ENCODE measurements at places on chromosomes 11 and 22.
A peak's percentile ranks its signal among the peaks of the same experiment; 100 is the strongest.

GRCh38 chr11:22432291-22433093, 94.3 kb downstream of the SLC17A6 start:
- no peak for DNase-seq

GRCh38 chr11:61609000-61609979, 28.4 kb upstream of the SYT7 start:
- DNase-seq = peak; percentile 73

- no peak for DNase-seq
These were observed 681.3 kb downstream of the NTM start for GRCh38 chr11:132051704-132052103.

DNA sequence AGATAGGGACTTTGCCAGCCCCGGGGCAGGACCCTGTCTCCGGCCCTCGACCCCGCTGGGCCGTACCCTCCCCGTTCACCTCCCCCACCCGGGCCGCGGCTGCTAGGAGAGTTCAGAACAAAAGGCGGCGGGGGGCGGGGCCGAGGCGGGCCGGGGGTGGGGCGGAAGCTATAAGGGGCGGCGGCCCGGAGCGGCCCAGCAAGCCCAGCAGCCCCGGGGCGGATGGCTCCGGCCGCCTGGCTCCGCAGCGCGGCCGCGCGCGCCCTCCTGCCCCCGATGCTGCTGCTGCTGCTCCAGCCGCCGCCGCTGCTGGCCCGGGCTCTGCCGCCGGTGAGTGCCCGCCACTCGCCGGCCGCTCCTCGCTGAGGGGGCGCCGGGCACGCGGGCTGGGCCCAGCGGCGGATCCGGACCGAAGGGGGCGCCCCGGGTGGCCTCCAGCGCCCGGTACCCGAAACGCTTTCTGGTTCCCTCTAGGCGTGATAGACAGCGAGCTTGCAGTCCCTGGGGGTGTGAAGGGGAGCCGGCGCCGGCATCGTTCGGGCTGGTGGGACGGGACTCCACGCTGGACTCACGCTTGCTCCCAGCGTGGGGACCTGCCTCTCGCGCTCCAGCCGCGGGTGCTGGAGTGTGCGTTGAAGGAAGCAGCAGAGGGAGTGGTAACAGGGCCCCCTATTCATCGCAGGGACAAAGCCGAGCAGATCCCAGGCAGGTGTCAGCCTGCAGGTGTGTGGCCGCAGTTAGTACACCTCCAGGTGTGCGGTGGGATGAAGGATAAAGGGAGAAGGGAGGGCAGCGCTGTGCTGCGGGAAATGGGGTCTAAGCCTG, at the start of gene MMP11:
Gene MMP11, plus strand, starts transcription at position 201 of the 825 bp plus-strand sequence. Its CDS starts 22 bp downstream, at position 223.
- DNase-seq = no peak

DNA sequence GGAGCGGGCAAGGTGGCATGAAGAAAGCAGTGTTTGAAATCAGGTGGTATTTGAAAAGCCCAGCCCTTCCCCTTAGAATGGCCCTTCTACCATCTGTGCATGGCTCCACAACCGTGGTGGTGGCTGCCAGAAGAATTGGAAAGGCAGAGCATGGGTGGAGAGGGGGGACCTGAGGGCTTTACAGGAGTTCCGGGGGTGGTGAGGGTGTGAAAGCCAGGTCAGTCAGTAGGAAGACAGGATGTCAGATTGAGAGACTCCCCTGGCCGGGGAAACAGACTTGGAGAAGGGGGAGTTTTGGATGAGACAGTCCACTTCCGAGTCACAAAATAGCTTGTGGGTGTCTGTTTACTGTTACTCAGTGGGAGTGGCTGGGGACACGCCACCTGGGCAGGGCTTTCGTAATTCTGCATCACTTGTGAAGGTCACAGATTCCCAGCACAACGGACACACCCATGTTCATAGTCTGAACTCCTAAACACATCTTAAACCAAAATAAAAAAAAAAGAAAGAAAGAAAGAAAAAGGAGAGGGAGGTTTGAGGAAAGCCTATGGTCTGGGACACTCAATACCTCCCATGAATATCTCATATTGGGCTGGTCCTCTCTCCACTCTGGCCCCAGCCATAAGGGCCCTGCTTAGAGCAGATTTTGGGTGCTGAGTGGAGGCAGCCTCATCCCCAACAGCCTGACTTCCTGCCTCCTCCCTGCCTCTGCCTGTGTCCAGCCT, 24.4 kb upstream of the SMIM35 start:
- no peak for DNase-seq

DNA sequence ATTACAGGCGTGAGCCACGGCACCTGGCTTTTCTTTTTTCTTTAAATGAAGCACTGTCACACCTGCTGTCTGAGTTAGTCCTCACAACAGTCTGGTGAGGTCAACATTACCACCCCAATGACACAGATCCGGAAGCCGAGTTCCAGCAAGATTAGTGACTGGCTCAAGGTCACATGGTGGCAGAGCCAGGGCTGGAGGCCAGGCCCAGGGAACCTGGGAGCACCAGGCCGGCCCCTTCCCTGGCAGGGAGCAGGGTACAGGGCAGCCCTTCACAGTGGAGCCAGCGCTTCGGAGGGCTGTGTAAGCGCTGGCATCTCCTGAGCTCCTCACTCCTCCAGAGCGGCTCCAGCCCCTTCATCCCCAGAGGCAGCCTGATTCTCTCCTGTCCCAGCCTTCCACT, 118.7 kb downstream of the ST3GAL4 start:
- DNase-seq = no peak

- DNase-seq = no peak
These were observed 63.2 kb downstream of the PARVA start for GRCh38 chr11:12440565-12440964.

DNA sequence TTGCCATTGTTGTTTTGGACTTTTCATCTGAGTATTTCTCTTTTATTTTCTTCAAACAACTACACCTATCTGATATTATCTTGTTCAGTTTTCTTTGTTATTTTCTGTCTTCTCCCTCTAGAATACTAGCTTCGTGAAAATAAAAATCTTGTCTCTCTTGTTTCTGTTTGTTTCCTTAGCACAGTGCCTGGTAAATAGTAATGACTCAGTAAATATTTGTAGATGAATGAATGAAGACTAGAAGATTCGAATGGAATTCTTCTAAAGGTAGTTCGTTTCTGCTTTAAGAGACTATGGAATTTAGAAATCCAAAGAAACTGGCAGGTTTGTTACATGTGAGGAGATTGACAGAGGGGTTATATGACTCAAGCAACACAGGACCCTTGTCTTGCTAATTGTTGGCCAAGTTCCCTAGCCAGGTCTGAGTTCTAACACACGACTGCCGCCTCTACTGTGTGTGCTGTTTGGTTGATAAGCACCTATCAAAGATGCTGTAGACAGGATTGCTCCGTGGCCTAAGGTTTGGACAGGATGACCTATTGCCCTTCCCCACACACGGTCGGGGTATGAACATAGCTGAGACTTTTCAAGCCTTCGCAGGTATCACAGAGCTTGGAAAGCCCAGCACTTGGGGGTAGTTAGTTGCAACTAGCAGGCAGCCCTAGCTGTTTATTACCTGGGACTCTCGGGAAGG, 831 bp upstream of the TMEM135 start:
- DNase-seq = no peak

DNA sequence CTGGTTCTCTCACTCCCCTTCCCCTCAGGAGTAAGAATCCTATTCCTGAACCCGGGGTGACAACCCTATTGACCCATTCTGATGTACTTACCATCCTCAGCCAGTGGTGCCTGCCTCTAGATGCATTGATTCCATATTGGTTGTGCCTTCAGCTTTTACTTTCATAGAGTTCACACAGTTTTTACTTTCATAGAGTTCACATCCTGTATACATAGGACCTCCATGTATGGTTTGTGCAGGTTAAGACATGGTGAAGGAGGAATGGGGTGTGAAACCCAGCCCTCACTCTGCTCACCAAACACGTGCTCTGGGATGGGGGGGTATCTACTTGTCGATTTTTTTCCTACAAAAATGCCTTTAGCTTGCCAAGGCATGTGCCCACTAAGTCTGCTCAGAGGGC, 105.6 kb upstream of the TBCEL start:
- no peak for DNase-seq

DNA sequence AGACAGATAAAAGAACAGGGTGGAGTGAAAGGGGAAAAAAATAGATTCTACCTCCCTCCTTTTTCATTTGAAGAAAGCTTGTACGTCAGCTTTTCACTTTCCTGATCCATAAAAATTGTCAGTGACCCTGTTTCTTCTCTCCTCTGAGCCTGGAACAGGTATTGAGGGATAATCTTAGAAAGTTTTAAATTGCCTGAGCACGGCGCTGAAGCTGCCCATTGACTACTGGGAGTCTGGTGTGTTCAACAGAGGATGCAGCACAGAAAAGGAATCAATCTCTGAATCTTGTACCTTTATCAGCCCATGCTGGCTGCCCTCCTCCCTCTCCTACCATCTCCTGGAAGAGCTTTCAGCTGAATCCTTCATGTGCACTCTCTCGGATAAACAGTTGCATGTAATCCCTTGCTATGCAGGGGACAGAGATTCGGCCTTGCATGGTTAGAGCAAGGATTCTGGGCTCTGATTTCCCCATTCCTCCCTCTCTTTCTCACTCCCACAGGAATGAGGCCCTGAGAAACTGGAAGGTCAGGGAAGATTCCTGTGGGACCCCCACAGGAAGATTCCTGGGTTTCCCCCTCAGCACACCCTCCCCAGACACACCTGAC, 162.4 kb upstream of the SYN3 start:
- DNase-seq = no peak

DNA sequence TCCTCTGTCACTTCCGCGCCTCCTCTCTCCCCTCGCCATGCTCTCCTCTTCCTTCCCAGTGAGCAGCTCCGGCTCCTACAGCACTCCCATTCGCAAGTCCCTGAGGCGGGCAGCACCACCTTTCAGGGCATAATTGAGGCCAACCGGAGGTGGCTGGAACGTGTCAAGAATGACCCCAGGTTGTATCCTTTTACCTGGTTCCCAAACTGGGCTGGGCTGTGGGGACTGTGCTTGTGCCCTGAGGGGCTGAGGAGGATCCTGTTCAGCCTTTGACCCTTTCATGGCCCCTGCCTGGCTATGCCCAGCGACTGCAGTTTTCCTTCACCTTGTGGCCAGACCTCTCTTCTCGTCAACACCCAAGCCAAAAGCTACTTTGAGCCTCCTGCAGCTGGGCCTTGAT, 84.1 kb downstream of the CEP164 start:
- DNase-seq = no peak

GRCh38 chr11:64743591-64744543, at the start of gene RASGRP2:
Gene RASGRP2 (minus strand): TSS chr11:64744142. CDS start chr11:64742866, 1,276 bp downstream.
- DNase-seq = no peak

- DNase-seq = no peak
These were observed 10.9 kb downstream of the RAB38 start for GRCh38 chr11:88164320-88164719.

GRCh38 chr11:17781626-17782025, 47.0 kb downstream of the KCNC1 start:
- DNase-seq = no peak

- DNase-seq = no peak
These were observed at the start of gene SLC22A25 for GRCh38 chr11:63243533-63243932. Gene SLC22A25 (minus strand): TSS chr11:63243599. CDS start chr11:63229652, 13,947 bp downstream.

- DNase-seq = no peak
These were observed 289.7 kb upstream of the PITPNB start for GRCh38 chr22:28208787-28209186.

DNA sequence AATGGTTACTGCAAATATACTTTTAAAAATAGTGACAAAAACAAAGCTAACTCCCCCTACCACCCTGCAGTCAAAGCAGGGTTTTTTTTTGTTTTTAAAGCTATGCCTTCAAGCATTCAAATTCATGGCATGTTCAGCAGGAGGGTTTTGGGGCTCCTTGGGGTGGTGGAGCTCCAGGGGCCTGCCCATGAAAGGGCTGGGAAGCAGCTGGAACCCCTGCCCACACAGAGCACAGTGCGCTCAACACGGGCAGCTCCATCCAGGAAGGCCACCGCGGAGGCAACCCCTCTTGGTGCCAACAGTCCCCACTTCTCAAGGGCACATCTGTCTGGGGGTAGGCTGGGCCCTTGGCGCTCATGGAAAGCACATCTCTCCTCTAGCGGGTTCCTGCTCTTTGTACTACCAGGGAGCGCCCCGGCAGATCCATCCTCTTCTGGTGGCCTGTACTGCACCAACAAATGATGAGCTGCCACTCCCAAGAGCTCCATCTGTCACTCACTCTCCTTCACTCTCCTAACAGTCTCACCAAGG, 16.6 kb upstream of the PHLDA2 start:
- no peak for DNase-seq

GRCh38 chr11:73729594-73730206, 31.2 kb downstream of the RAB6A start:
- DNase-seq = no peak

- peak; percentile 7 for DNase-seq
These were observed 26.7 kb upstream of the TOLLIP start for GRCh38 chr11:1335811-1336761.

- no peak for DNase-seq
These were observed 586 bp downstream of the OR56A5 start for GRCh38 chr11:5967708-5968107.

- DNase-seq = no peak
These were observed 5.8 kb upstream of the TUB start for GRCh38 chr11:8075119-8075726.

DNA sequence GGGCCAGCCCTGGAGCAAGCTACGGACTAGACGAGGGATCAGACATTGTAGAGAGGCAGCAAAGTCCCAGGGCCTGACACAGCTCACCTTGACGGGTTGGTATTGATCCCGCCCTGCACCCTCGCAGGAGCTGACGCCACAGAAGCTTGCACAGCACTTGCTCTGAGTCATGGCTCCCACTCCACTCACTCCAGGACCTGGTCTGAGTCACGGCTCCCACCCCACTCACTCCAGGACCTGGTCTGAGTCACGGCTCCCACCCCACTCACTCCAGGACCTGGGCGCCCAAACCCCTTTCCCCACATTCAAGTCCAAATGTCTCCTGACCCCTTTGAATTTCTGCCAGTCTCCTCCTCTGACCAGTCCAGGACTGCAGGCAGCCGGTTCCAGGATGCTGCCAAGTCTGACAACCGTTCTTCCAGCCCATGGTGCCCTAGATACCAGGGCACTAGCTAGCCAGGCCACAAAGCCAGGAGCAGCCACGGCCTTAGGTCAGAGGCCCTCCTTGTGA, 6.0 kb upstream of the PNPLA5 start:
- no peak for DNase-seq

DNA sequence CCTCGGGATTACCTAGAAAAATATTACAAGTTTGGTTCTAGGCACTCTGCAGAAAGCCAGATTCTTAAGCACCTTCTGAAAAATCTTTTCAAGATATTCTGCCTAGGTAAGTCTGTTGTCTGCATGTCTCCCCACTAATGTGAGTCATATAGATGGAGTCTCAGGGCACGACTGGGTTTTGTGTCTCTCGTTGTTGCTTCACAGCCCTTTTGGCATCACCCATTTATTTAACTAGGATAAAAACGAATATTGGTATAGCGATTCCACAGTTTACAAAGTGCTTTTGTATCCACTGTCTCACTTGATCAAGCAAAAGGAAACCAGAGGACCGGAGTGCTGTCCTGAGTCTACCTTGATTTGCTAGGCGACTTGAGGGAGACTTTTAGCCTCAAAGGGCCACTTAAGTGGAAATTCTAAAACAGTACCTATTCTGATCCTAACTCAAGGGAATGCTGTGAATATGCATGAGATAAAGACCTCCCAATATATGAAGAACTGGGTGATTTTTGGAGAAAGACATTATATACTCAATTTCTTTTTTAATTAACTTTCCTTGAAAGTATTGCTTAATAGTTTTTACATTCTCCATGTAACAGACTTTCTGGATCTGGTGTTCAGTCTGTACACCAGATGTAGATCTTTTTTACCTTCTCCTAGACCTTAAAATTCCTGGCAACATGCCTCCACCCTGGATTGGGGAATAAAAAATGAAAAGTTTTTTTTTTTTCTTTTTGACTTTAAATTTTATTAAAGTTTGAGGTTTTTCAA, 590 bp downstream of the NNMT start:
- no peak for DNase-seq

Data from LNCaP clone FGC (cell line).